Nucleus accumbens (tissue), 56 donors: ENCODE measurements at places on chromosomes 13 and 19.

DNA sequence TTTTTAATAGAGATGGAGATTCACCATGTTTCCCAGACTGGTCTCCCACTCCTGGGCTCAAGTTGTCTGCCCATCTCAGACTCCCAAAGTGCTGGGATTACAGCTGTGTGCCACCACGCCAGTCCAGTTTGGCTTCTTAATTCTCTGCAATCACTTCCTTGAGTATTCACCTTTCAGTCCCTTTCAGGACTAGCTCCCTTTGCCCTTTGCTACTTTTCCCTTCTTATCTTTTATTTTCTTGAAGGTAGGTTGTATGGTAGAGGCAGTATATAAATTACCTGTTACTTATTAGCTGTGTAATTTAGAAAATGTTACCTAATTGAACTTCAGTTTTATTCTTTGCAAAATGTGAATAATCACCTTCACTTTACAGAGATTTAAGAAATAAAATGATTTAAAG lies 285.8 kb downstream of the FGF9 start:
- DNase-seq = no peak

- no peak for DNase-seq
These were observed 2.1 kb downstream of the NKPD1 start for GRCh38 chr19:45158503-45159209.

DNA sequence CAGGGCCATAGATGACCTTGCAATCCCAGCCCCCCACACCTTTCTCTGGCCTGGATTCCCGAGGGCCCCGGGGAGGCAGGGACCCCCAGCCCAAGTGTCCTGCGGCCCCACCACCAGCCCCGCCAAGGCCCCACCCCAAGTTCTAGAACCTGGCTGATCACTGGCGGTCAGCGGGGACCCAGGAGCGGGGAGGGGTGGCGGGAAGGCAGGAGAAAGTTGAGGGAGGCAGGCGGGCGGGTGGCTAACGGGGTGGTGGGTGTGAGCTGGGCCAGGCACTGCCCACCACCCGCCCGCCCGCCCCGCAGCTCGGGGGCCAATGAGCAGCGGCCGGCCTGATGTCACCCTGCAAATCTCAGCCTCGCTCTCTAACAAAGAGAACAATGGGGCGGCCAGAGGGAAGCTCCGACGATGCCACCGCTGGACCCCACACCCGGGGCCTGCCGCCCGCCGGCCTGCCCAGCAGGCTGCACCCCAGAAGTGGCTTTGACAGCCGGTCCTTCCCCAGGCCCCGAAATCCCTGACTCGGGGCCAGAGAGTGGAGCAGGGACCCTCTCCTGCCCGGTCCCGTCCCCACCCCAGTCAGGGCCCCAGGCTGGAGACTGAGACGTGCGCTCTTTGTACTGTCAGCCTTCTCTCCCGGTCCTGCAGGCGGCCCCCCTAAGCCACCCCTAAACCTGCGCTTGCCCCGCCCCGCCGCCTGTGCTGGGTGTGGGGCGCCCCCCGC lies 1.6 kb downstream of the MEX3D start:
- DNase-seq = peak; percentile 91

- no peak for DNase-seq
These were observed 46.5 kb downstream of the LYL1 start for GRCh38 chr19:13056052-13056660.

GRCh38 chr13:113746671-113747070 lies 12.4 kb upstream of the TMEM255B start:
- no peak for DNase-seq

- DNase-seq = no peak
These were observed 837.0 kb downstream of the SLITRK6 start for GRCh38 chr13:84962141-84962750.

- no peak for DNase-seq
These were observed 59.4 kb upstream of the FARP1 start for GRCh38 chr13:98083507-98083906.

DNA sequence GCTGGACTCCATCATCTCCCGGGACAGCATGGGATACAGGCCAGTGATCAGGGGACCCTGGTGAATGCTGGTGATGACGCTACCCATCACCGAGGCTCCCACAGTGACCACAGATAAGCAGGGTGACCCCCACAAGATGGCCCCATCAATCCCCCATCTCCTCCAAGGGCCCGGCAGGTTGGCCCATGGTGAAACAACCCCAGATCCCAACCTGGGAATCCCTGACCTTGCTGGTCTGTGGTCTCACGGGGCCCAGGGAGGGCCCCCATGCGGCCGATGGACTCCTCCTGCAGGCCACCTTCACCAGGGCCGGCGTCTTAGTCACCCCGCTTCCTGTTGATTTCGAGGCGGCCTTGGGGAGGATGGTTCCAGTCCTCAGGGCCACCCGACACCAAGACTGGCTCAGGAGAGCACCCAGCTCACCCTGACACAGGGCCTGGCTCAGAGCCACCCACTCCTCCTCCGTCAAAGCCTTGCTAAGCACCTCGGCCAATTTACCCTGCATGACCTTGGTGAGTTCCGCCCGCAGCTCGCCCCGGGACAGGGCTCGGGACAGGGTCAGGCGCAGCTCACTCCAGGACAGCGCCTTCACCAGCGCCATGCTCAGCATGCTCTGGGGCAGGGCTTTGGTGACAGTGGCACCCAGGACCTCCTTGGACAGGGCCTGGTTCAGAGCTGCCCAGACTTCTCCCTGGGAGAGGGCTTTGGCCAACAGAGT lies 10.0 kb downstream of the IQCN start:
- no peak for DNase-seq

DNA sequence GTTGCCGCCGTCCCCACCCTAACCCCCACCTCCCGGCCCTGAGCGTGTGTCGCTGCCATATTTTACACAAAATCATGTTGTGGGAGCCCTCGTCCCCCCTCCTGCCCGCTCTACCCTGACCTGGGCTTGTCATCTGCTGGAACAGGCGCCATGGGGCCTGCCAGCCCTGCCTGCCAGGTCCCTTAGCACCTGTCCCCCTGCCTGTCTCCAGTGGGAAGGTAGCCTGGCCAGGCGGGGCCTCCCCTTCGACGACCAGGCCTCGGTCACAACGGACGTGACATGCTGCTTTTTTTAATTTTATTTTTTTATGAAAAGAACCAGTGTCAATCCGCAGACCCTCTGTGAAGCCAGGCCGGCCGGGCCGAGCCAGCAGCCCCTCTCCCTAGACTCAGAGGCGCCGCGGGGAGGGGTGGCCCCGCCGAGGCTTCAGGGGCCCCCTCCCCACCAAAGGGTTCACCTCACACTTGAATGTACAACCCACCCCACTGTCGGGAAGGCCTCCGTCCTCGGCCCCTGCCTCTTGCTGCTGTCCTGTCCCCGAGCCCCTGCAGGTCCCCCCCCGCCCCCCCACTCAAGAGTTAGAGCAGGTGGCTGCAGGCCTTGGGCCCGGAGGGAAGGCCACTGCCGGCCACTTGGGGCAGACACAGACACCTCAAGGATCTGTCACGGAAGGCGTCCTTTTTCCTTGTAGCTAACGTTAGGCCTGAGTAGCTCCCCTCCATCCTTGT lies 6.4 kb downstream of the YIPF2 start:
- DNase-seq = no peak

DNA sequence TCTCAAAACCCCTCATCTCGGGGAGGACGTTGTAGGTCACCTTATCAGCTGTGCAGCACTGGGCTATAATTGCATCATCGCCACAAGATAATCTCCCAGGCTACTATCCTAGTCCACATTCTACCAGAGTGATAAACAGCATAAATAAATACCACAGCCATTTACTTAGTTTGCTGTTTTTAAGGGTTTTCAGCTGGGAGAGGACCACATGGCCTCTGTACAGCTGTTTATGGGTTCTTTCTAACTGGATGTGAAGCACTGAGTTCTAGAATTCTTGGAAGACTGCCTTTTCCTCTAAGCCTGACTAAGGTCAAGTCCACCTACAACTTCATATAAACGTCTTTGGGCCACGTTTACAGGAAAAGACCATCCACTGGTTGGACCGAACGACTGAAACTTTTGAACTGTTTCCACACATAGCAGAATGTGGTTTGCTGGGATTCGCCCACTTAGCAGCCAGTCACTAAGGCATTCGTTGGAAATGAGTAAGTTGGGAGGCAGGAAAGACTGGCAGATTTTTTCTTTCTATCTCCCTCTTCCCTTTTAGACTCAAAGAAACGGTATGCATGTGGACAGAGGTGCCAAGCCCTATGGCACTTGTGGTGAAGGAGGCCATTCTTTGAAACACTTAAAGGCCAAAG lies 752.5 kb upstream of the SGCG start:
- no peak for DNase-seq

- peak; percentile 72 for DNase-seq
These were observed at the start of gene ZFP36 for GRCh38 chr19:39406656-39407409. ZFP36 (plus strand) TSS chr19:39406847; CDS start chr19:39406905, 58 bp downstream.

DNA sequence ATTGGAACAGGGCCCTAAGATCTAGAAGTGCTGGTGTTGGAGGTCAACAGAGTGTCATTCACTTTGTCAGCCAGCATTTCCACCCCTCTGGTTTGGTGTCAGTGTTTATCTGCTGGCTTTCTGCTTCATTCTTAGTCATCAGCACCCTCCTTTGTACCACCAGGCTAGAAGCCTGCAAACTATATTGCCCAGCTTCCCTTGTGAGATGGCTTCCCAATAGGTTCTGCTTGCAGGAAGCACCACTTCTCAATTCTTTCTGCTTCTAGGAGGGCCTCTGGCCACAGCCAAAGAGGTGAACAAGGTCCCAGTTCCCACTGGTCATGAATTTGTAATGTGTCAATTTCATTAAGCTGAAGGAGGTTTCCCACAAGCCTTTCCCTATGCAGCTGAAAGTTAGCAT lies 36.4 kb upstream of the CALM3 start:
- no peak for DNase-seq

DNA sequence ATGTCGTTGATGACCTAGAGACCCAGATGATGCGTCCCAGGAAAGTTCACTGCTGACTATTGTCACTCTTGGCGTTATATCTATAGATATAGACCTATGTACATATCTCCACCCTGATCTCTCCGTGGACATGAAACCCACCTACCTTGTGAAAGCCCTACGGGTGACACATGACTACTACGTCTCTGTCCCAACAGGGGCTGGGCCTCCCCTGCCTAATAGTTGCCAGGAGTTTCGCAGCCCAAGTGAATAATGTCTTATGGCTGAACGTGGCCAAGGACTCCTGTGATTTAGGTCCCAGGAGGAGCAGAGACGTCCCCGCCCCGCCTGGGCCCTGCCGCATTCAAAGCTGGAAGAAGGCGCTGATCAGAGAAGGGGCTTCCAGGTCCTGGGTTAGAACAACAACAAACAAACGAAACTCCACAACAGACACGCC lies 4.9 kb upstream of the POU4F1 start:
- DNase-seq = no peak

GRCh38 chr19:49923055-49924003 lies 5.7 kb upstream of the ATF5 start:
- DNase-seq = no peak

DNA sequence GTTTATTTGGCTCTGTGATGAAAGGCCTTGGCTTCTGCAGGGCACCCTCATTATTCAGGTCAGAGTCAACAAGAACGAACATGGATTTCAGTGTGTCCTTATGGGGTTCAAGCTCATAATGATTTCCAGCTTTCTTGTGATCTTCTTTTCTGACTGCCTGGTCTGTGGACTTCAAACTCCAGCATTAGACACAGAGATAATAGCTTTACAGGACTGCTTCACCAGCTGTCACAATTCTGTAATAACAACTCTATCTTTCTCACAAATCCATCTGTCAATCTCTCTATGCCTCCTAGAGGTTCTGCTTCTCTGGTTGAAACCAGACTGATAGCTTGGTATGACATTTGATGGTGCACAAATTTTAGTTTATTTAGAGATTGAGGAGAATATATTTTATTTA lies 13.1 kb upstream of the SLITRK6 start:
- DNase-seq = no peak

DNA sequence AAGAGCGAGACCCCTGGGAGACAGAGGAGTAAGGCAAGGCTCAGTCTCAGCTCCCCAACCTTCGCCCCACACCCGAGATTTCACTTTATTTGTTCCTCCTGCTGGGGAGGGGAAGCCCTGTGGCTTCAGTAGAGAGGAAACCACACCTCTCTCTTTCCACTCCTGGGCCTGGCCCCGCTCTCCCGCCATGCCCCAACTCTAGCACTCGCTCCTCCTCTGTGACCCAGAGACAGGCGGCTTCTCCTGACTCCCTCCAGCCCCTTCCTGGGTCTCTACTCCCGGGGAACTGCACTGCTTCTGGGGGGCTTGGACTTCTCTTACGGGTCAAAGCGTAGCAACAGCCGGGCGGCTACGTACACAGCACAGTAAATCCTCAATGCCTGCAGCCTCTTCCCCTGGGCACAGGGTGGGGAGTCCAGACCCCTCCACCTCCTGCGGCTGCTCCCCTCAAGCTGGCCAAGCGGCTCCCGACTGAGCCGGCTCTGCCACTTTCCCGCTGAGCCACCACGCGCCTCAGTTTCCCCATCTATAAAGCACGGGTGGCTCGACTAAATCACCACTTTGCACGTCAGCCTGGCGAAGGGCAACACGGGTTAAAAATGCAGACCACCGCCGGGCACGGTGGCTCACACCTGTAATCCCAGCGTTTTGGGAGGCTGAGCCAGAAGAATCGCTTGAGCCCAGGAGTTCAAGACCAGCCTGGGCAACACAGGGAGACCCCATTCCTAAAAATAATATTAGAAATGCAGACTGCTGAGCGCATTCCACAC lies 1.4 kb downstream of the RNF126 start:
- no peak for DNase-seq

- DNase-seq = no peak
These were observed 517.7 kb downstream of the MYO16 start for GRCh38 chr13:109146912-109147647.

DNA sequence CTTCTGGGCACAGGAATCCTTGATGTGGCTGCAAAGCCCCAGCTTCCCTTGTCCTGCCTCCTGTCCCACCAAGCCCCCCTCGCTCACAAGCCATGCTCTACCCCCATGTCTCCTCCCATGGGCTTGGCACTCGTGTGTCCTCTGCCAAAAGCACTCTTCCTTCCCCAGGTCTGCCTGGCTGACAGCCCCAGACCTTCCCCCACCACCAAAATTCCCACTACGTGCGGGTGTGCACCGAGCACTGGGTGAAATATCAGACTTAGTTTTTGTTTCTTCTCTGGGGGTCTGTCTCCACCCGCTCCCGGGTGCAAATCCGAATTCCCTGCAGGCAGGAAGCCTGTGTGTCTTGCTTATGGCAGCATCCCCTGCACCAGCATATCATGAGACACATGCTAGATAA lies 5.9 kb upstream of the VSTM2B start:
- no peak for DNase-seq

- no peak for DNase-seq
These were observed 1.4 kb upstream of the RBM26 start for GRCh38 chr13:79407349-79407979.

- no peak for DNase-seq
These were observed 13.6 kb downstream of the CCDC97 start for GRCh38 chr19:41323430-41324125.

GRCh38 chr13:76459863-76460262 lies 426.3 kb downstream of the KCTD12 start:
- no peak for DNase-seq

GRCh38 chr13:72963762-72964161 lies 95.0 kb upstream of the KLF5 start:
- no peak for DNase-seq
